ENCODE measurements at places on chromosomes 1 and 21. TPM values are rescaled to one million over a fixed set of nuclear protein-coding genes. Genes with fewer than 3 reads are reported as not detected.

DNA sequence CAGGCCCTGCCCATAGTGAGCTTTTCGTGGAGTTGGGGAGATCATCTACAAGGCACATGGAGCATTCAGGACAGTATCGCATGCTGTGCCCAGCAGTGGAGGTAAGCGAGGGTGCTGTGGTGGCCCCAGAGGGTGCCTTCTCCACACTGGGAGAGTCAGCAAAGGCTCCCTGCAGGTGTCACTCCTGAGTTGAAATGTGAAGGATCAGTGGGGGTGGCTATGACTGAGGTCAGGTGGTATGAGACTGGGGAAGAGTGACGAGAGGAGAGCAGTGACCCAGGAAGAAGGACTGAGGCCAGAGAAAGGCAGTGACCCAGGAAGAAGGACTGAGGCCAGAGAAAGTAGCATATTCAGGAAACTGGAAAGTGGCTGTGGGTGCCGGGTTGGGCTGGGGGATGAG lies 53.0 kb downstream of the SPAG17 start:
- no peak for DNase-seq

DNA sequence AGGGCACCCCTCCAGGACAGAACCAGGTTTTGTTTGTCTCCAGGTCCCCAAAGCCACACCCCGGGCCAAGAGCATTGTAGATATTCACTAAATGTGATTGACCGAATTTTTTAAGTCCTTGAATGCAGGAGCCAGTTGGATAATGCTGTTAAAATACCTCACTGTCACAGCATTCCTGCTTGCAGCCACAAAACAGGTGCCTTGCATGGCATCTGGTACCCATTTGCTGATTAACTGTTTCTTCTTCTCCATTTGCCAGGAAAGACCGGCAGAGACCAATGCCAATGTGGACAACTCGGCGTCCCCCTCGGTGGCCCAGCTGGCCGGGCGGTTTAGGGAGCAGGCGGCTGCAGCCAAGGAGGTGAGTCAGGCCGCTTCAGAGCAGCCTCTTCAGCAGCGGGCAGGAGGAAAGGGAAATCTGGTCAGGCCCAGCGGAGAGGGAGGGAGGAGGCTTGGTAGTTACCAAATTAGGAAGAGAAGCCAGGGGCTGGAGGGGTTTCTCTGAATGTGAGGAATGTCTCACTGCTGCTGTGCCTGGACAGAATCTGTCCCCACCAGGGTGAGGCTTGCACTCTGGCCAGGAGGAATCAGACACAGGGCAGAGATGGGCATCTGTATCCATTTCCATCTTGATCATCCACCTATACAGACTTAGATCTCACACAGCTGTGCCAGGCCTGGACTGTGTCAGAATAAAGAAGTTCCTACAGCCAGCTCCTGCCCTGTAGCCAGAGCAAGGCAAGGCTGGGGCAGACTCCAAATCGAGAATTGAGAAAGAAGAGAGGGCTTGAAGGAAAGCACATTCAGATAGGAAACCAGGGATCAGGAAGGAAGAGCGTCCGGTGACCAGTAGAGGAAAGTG lies 37.9 kb upstream of the MPZL1 start:
- no peak for DNase-seq

DNA sequence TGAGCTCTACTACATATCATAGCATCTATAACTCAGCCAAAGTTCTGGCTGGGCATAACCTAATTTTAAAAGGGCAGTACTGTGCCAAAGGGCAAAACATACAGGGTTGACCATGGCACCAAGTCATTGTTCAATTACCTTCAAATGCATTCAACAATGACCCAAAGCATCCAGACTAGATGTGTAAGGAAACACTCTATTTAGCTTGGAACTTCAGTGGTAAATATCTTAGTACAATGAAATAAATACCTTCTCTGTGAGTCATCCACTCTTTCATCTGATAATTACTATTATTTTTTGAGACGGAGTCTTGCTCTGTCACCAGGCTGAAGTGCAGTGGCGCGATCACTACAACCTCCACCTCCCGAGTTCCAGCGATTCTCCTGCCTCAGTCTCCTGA lies 70.0 kb downstream of the NVL start:
- DNase-seq: no peak

- no peak for DNase-seq
These were observed 289.5 kb upstream of the ADGRL2 start for GRCh38 chr1:81511281-81511680.

DNA sequence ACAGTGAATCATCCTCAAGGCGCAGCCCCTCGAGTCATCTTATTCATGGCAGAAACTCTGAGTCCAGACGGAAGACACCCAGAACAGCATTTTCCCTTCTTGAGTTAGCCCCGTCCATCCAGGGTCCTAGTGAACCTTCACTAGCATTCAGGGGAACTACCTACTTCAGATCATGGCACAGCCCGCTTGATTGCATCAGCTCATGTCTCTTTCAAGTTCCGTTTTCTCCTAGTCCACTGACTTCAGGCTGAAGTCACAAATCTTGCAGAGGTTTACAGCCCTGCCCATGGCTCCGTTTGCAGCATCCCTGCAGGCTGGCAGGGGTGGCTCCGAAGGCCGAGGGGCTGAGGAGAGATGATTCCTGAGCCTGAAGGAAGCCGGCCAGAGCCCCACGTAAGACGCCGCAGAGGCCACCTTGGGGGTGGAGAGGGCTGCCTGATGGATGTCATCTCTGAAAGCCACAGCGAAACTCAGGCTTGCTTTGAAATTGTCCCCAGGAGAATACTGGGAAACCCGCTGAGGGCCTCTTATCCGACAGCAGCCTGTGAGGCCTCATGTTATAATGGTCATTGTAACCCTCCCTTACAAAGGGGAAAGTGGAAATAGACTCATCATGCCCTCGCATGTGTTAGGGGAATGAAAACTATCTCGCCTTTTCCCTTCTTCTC lies 310.2 kb upstream of the AJAP1 start:
- no peak for DNase-seq

GRCh38 chr1:247375747-247376146 lies 40.2 kb upstream of the NLRP3 start:
- DNase-seq: no peak

The DYNLT5 gene
- 6.8 TPM for total RNA-seq

The CD34 gene
- 42.5 TPM for total RNA-seq
